Skin of body (tissue), 3 donors: ENCODE measurements at places on chromosomes 5 and 9.

DNA sequence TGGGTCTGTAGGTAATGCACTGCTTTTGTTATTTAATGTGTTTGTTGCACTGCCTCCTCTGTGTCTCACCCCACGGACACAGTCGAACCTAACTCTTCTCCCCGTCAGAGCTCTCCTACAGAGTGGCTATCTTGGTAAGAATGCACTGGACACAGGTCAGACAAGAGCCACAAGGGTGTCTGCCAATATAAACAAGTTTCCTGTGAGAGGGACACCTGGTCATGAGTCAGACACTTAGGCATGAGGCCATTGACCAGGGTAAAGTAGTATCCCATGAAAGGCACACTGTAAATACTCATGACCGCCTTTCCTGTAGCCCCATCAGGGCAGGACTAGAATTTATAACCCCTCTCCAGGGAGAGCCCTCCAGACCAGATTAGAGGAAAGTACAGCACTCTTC is 115.5 kb downstream of the SLC12A2 start:
- DNase-seq, result no peak

GRCh38 chr9:34556949-34557348 is 32.6 kb downstream of the CNTFR start:
- no peak for DNase-seq

GRCh38 chr9:127776195-127776923 is 2.1 kb downstream of the SH2D3C start:
- DNase-seq, result no peak

DNA sequence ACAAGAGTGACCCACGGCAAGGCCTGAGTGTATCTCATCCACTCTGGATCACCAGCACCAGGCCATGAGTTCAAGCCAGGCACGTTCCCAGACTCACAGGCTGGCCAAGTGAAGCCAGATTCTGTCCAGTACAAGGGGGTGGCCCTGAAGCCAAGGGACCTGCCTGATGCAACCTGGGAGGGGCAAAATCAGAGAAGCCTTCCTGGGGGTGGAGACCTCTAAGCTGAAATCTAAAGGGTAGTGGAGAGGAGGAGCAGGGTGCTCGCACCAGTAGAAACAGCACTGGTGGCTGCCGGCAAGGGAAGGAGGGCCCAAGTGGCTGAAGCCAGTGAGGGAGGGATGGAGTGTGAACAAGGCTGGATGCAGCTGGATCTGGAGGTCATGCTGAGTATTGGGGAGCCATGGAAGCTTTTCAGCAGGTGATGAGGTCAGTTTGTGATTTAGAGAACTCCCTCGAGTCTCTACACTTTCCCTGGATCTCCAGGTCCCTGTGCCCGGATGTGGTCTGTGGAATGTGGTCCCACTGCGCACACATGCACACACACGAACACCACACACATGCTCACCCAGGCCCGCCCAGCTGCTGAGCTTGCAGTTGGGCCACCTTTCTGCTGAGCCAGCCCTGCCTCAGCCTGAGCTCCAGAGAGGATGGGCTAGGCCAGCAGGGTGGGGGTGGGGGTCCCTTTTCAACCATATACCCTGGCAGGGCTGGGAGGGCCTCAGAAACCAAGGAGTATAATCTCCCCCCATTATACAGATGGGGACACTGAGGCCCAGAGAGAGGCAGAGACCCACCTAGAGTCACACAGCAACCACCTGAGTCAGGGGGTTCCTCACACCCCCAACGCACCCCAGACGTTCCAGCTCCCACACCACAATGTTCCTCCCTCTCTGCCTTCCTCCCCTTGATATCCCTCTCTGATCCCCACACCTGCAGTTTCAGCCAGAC is 1.6 kb downstream of the PIP5KL1 start:
- DNase-seq, result no peak

DNA sequence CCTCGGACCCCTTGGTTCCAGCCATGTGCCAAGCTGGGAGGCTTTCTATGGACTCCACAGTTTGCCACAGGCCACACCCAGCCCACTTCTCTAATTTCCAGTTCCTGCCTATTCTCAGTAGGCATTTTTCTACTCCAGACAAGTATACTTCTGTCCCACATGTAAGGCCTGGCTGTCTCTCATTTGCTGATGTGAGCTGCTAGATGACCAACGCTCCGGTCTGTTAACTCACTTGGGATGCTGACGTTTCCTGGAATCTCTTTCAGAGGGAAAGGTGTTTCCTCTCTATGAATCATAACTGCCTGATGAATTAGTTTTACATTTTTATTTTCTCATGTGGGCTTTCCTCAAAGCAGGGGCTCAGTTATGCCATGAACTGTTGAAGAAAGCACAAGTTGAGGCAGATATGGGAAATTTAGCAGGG is 36.3 kb downstream of the ERGIC1 start:
- peak; percentile 57 for DNase-seq

GRCh38 chr9:69122082-69122548 is 52.0 kb upstream of the TJP2 start:
- DNase-seq, result peak; percentile 30

DNA sequence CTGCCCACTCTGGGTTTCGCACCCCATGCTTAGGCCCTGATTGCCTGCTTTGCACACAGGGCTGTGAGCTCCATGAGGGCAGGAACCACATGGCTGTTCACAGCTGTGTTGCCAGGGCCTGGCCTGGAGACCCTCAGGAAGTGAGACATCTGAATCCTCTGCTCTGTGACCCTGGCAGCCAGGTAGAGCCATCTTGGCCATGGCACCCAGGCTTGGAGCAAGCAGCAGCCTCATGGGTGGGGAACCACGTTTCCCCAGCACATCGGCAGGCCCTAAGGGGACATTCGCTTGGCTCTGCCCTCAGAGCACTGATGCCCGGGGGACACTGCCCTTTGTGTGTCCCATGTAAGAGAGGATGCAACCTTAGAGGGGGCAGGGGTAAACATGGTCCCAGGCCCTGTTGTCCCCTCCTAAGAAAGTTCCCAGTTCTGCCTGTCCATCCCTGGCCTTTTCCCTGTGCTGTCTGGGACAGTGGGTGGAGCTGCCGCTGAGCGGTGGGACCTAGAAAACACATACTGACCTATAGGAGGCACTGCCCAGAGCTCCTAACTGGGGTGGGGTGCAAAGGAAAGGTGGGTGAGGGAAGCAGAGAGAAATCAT is 144.1 kb upstream of the IER5L start:
- DNase-seq, result no peak

DNA sequence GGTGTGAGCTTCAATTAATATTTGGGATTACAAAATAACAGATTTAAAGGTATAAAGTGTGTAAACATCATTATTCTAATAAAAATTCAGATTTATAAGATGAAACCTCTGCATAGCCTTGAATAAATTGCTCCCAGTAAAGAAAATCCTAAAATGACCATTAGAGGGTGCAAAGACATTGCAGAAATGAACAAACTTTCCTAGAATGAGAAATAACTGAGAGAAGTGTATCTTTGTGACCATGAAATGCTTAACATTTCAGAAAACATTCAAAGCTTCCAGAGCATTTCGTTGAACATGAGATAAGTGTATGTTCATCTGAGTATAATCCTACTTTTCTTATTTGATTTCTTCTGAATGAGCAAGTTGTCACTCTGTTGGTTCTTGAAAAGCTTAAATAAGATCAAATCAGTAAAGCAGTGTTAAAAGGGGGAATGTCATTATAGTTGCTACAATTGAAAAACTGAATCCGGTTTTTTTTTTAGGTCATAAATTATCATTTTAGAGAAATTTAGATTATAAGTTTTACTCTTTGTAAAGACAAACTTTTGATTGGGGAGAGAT is 24.7 kb upstream of the NUDT12 start:
- peak; percentile 37 for DNase-seq

- peak; percentile 11 for DNase-seq
Measured at GRCh38 chr5:158155811-158156505, 297.0 kb upstream of the CLINT1 start.

GRCh38 chr5:157520911-157521703 is 54.5 kb downstream of the ADAM19 start:
- DNase-seq, result no peak

GRCh38 chr5:143139585-143139984 is 263.9 kb downstream of the NR3C1 start:
- DNase-seq, result no peak

DNA sequence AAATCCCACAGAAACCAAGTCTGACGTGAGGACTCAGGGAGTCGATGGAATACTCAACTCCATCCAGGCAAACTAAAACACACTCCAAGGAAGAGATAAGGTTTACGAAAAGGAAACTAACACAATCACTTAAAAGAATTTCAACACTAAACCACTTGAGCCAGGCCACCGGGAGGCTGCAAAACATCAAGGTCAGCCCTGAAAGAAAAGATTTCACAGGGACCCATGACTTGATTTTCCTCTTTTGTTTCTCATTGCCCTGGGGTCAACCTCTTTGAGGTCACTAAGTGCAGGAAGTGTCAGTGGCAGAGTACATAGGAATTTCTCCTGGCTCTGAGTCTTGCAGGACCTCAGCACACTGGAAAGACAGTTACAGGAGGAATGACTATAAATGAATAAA is 77.8 kb upstream of the TARS1 start:
- no peak for DNase-seq

GRCh38 chr5:169811680-169812079 is 168.6 kb downstream of the INSYN2B start:
- DNase-seq, result peak; percentile 19

GRCh38 chr5:159448-160172 is 31.7 kb upstream of the LRRC14B start:
- DNase-seq, result no peak

DNA sequence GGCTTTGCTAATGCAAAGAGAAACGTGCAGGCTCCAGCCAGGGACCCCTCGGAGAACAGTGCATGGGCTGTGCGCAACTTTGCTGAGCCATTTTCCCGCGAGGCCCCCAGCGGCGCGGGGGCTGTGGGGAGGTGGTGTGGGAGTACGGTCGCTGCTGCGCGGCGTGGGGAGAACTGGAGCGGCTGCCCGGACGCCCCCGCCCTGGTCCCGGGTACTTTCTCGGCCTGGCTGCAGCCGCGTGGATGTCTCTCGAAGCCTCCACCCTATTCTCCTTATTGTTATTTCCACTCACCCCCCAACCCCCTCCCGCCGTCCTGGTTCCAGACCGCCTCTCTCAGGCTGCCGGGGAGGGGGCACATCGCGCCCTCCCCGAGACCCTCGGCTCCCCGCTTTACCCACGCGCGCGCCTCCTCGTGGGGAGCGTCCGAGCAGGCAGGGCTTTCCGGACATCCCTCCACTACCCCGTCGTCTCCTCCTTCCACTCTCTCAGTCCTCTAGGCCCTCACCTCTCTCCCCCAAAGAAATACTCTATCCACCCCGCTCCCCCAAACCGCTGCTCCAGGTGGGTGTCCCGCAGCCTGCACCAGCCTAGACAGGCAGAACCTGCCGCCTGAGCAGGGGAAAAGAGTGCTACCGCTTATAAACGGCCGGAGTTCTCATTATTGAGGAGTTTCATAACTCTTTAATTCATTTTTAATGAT is 68.6 kb upstream of the TBCA start:
- no peak for DNase-seq

DNA sequence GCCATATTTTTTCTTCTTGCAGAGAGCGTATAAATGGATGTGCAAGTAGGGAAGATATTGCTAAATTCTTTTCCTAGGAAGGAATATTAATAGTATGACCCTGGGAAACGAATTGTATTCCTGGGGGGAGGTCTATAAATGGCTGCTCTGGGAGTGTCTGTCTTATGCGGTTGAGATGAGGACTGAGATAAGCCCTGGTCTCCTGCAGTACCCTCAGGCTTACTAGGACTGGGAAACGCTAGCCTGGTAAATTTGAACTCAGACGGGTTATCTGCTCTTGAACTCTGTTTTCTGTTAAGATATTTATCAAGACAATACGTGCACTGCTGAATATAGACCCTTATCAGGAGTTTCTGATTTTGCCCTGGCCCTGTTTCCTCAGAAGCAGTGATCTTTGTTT is 1126.4 kb upstream of the C9orf72 start:
- no peak for DNase-seq

- DNase-seq, result no peak
Measured at GRCh38 chr9:135084881-135085760, 2.3 kb upstream of the OLFM1 start.

DNA sequence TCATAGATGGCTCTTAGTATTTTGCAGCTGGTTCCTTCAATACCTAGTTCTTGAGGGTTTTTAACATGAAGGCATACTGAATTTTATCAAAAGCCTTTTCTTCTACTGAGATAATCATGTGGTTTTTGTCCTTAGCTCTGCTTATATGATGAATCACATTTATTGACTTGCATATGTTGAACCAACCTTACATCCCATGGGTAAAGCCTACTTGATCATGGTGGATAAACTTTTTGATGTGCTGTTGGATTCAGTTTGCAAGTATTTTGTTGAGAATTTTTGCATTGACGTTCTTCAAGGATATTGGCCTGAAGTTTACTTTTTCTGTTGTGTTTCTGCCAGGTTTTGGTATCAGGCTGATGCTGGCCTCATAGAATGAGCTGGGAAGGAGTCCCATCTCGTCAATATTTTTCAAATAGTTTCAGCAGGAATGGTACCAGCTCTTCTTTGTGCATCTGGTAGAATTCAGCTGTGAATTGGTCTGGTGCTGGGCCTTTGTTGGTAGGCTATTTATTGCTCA is 49.7 kb downstream of the YIPF5 start:
- DNase-seq, result no peak

- no peak for DNase-seq
Measured at GRCh38 chr5:136491806-136492205, 126.5 kb upstream of the TRPC7 start.

GRCh38 chr5:170404398-170404797 is 15.2 kb upstream of the KCNMB1 start:
- no peak for DNase-seq

GRCh38 chr5:68147659-68148058 is 67.9 kb upstream of the PIK3R1 start:
- DNase-seq, result no peak

DNA sequence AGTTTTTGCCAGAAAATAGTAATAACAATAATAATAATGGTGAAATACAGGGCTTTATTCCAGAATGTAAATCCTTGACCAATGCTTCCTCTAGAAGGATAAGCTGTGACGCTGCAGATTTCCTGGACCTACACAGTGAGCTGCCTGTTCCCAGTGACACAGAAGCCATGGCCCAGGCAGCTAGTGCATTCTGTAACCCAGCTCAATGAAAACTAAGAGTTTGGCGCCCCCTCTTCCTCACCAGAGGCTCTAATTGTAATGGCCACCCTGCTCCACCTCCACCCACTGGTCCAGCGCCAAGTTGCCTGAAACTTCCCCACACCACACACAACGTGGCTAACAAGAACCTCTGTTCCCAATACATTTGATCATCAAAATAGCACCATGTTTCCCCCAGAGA is 248.1 kb downstream of the CETN3 start:
- no peak for DNase-seq

GRCh38 chr9:117826837-117827236 is 122.6 kb downstream of the TLR4 start:
- DNase-seq, result no peak

GRCh38 chr9:122791872-122792669 is 3.3 kb downstream of the OR5C1 start:
- no peak for DNase-seq

- DNase-seq, result no peak
Measured at GRCh38 chr5:91219091-91219802, 163.9 kb downstream of the ARRDC3 start.

DNA sequence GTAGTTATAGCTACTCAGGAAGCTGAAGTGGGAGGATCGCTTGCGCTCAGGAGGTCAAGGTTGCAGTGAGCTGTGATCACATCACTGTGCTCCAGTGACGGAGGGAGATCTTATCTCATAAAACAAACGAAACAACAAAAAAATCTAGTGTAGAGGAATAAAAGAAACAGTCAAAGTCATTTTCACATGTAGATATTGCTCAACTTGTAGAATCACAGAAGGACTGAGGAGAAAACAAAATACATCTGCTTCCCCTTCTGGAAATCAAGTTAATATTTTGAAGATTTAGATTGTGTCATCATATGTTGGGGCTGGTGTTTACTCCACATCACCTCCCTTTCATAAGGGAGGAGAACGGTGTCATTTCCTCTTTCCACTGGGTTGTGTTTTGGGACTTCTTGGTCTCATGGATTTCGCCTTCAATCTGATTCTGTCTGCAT is 8.2 kb upstream of the SLC46A2 start:
- DNase-seq, result no peak
